ENCODE measurements at places on chromosomes 16 and 17. TPM values are rescaled to one million over a fixed set of nuclear protein-coding genes. Genes with fewer than 3 reads are reported as not detected.

Gene MYH2
- not detected for total RNA-seq

Gene HSD17B2
- 181 TPM for total RNA-seq

Gene SLC16A13
- total RNA-seq: 9.0 TPM

Gene PTGES3L
- 3.6 TPM for total RNA-seq

Gene FBXW10B
- total RNA-seq: 0.95 TPM

Gene EFCAB5
- total RNA-seq: 3.4 TPM

Data from left colon (tissue), 2 donors.